ENCODE measurements at places on chromosomes 1 and 21.

GRCh38 chr1:3912809-3913685 lies 13.0 kb upstream of the C1orf174 start:
- no peak for DNase-seq

GRCh38 chr1:98723574-98723973 lies 62.1 kb downstream of the SNX7 start:
- DNase-seq = no peak

GRCh38 chr21:46078322-46078977 lies 19.5 kb upstream of the COL6A2 start:
- no peak for DNase-seq

GRCh38 chr21:16241479-16241963 lies 511.7 kb downstream of the USP25 start:
- no peak for DNase-seq

- no peak for DNase-seq
These were observed 478.0 kb downstream of the CAMTA1 start for GRCh38 chr1:7263021-7263960.

DNA sequence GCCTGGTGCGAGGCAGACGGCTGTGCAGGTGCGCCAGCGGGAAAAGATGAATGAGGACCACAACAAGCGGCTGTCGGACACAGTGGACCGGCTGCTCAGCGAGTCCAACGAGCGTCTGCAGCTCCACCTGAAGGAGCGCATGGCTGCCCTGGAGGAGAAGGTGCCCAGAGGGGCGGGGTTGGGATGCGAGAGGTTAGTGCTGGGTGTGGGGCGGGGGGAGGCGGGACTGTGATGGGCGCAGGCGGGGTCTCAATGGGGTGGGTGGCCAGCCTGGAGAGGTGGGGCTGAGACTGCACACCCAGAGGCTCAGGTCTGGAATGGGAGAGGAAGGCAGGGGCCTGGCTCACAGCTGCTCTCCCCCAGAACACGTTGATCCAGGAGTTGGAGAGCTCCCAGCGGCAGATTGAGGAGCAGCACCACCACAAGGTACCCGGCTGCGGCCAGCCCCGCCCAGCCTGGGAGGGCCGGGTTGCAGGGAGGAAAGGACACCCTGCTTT lies 22.3 kb downstream of the PPFIA4 start:
- DNase-seq = no peak

GRCh38 chr1:217562229-217562878 lies 68.5 kb downstream of the GPATCH2 start:
- DNase-seq = no peak

- DNase-seq = no peak
These were observed 114.8 kb downstream of the DNAH14 start for GRCh38 chr1:225044258-225044657.

DNA sequence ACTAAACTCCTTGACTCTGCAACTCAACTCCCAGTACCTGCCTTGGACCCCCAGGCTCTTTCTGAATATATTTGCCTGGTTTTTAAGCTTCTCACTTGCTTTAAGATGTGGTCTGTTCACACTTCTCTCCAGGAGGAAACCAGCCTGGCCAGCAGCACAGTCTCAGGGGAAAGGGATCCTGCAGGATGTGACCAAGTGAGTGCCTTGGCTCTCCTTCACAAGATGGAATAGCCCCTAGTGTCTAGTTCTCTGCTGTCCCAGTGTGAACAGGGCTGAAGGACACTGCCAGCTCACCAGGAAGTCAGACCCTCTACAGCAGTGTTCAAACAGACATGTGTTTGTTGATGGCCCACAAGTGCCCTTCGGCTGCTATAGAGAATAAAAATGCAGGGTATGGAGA lies 32.9 kb downstream of the CD244 start:
- no peak for DNase-seq

GRCh38 chr1:171355727-171356126 lies 41.7 kb downstream of the FMO4 start:
- DNase-seq = no peak

- peak; percentile 82 for DNase-seq
These were observed 21.3 kb downstream of the UBASH3A start for GRCh38 chr21:42424914-42425541.

DNA sequence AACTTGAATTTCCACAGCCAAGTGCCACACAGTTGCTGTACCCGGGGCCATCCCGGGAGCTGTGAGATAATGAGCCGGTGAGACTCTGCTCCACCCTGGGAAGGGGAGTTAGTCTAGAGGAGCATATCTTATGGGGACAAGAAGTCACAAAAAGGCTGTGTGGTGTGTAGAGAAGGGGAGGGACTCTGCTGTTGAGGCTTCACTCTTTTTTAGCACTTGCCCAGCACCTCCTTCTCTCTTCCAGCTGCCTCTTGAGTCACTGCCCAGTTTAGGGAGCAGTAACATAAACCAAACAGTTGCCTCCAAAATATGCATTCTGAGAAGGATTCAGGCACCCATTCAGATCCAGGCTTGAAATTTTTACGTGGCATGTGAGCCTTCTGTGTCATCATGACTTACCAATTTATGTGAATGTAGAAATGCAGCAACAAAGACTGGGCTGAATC lies 744 bp upstream of the WDR26 start:
- DNase-seq = no peak

- DNase-seq = no peak
These were observed 10.5 kb upstream of the SPEN start for GRCh38 chr1:15836772-15837669.

- no peak for DNase-seq
These were observed 418.2 kb upstream of the NFIA start for GRCh38 chr1:60664086-60664625.

GRCh38 chr1:18794561-18794960 lies 64.9 kb downstream of the TAS1R2 start:
- no peak for DNase-seq

GRCh38 chr1:150809651-150810050 lies 1.6 kb upstream of the CTSK start:
- DNase-seq = no peak

DNA sequence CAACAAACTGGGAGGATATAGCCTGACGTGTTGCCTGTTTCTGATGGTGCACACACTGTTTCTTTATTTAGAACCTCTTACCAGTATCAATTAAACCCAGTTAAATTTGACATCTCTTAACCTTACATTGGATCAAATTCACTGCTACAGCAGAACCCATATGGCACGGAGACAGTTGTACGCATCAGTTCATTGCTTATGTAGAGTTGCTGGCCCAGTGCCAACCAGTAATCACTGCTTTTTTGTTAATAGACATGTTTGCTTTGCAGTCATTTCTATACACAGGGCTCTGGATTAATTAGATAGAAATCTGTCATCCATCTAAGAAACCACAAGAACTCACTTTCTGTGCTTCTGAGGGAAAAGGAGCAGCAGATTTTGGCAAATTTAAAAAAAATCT lies 154.0 kb downstream of the RWDD3 start:
- DNase-seq = peak; percentile 80
